BJ (cell line): ENCODE measurements at places on chromosomes 11 and 22. TPM values are rescaled to one million over a fixed set of nuclear protein-coding genes. Genes with fewer than 3 reads are reported as not detected.
A peak's percentile ranks its signal among the peaks of the same experiment; 100 is the strongest.

ZP1 gene
- polyA plus RNA-seq, result 0.36 and 0.67 TPM in 2 replicates

DNA sequence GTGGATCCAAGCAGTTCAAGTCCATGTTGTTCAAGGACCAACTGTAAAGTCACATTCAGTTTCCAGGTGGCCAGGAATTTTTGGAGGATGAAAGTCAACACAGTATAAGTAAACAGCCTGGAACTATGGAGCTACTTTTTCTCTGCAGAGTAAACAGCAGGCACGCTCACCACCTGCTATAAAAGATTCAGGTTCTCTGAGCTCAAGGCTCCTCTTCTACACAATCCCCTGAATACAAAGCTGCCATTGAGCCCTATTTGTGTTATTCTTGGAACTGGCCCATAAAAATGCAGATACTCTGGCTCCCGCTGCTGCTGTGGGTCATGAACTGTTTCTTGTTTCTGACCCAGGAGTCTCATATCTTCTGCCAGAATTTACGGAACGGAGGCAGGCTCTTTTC lies 56.9 kb upstream of the PRR5 start:
- DNase-seq, result no peak

PYGM gene
- polyA plus RNA-seq, result 0.10 TPM in 2 replicates

- DNase-seq, result no peak
Observed at GRCh38 chr11:80443177-80443576, 1002.3 kb upstream of the TENM4 start.

GRCh38 chr11:2780850-2781407 lies 81.1 kb upstream of the KCNQ1OT1 start:
- DNase-seq, result no peak

C22orf31 gene
- not detected in 2 replicates for polyA plus RNA-seq

- no peak for DNase-seq
Observed at GRCh38 chr11:96267496-96268032, 75.4 kb downstream of the MAML2 start.

- DNase-seq, result peak; percentile 74
Observed at GRCh38 chr11:16791191-16791961, 52.9 kb downstream of the C11orf58 start.

- no peak for DNase-seq
Observed at GRCh38 chr11:76382209-76382608, 1.1 kb downstream of the GVQW3 start.

ATL3 gene
- polyA plus RNA-seq, result 36.1 and 64.8 TPM in 2 replicates

HEPHL1 gene
- polyA plus RNA-seq, result not detected in 2 replicates

- DNase-seq, result no peak
Observed at GRCh38 chr11:19915808-19916207, 203.2 kb downstream of the NAV2 start.

DNA sequence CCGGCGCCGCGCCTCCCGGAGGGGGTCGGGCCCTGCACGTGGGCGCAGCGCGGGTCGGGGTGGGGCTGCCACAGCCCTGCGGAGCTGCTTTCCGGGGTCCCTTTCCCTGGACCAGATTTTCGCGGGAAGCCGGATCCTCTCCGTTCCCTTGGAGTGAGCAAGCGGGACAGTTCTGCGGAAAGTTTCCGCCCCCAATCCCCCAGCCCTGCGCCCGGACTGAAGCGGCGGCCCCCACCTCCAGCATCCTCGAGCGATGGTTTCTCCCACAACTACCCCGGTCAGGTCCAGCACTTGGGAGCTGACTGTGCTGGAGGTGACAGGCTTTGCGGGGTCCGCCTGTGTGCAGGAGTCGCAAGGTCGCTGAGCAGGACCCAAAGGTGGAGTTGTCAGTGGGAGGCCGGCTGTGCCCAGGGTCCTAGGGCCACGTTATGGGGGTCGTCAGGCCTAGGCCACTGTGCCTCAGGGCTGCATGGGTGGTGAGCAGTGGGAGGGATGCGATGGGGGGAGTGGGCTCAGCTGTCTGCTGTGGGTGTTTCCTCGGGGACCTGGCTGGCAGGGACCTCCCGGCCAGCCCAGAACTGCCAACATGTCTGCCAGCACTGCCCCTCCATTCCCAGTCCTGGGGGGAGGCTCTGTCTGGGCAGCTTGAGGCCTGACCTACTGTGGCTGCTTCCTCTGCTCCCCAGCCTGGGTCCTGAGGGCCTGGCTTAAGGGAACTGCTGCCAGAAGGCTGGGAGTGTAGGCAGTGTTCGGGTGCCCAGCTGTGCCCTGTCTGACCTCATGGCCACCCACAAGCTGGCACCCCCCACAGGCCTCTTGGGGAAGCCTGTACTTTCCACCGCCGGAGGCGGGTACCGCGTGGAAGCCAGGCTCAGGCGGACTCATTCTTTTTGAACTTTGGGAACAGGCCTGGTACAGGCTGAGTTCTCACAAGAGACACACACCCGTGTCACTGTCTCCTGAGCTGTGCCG lies 726 bp downstream of the ST3GAL4 start:
- no peak for DNase-seq

DNA sequence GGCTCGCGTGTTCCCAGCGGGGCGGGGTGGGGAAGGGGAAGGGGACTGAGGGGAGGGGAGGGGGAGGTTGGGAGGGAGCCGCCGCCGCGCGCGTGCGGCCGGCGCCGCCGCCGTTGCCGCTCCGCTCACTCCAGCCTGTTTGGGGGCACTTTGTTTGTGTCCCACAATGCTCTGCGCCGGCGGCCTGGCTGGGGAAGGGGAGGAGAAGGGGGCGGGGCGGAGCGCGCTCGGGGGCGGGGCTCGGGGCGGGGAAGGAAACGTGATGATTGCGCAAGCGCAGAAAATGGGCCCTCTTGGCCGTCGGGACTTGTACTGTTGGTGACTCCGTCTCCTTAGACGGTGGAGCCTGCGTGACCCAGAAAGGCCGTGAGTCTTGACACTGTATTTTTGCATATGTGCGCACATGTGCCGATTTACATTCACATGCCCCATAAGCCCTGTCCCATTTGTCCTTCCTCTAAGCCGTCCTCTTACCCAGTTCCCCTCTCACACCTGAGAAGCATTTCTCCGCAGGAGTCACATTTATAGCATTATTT lies at the start of gene ZBTB44:
Gene ZBTB44 (minus strand): TSS at position 168 of the 536 bp plus-strand sequence. CDS start 53,044 bp downstream, outside the sequence.
- DNase-seq, result peak; percentile 16

DNA sequence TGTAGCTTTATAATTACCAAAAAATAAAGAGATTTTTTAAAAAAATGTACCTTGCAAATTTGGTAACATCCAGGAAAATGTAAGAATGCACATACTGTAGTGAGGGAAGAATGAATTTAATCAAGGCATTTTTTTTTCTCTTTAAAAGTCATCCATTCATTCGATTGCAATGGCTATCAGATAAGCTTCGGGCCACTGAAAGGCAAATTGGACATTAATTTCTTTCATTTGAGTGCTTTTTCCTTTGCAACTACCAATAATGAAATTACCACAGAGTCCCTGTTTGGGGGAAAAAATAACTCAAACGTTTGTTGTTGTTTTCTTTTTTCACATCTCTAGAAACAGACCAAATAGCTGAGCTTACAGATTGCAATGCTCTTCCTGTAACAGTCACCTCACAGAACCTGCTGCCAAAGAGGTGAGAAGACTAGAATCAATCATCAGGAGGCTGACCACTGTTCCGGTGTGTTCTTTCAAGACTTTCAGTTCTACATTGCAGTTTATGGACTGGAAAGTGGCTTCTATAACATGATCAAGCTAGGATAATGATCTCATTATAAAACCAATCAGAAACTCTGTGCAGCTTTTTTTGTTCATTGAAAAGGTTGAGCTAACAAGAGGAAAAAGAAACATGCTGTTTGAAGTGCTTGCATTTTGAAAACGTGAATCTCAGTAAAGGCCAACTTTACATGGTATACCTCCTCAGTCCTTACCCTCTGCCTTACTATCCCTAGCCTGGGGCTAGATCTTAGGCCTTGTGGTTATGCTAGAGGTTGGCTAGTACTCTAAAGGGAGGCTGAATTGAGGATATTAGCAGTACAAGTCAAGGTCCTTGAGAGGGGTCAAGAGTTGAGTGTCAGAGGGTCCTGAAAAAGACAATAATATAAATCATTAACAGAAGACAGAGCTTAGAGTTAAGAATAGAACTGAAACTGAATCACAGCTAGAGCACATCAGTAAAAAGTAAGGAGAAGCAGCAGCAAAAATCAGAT lies 1276.1 kb downstream of the LRRC4C start:
- no peak for DNase-seq

DNA sequence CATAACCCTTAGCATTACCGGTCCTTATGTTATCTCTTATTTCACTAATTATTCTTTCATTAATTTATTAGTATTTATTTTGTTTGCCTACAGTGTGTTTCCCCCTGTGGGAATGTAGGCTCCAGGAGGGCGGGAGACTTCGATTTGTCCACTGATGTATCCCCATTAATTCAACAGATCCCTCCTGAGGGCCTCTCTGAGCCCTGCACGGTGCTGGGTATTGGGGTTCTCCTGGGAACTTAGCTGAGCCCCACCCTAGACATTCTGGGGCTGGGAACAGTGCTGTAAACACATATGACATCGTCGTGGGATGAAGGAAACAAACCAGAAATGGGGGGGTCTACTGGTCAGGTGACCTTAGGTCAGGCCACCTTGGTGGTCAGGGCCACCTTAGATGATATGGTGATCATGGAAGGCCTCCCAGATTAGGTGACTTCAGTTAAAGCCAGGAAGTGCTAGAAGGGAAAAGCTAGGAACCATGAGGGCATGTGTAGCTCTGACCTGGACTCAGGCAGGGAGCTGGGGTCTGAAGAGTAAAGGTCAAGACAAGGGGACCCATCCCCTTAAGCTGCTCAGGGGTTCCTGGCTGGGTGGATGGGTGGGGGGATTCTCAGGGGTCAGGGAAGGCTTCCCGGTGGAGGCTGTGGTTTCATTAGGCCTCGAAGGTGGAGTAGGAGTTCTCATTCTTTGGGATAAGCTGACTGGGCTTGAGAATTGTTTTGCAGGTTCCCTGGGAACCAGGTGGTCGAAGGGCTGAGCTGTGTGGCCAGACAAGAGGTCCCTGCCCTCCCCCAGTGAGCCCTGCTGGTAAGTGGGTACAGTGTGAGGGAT lies 1.0 kb downstream of the PHETA2 start:
- DNase-seq, result no peak

GRCh38 chr11:2211113-2211971 lies 39.7 kb upstream of the TH start:
- DNase-seq, result no peak

OR5T1 gene
- not detected in 2 replicates for polyA plus RNA-seq

DNA sequence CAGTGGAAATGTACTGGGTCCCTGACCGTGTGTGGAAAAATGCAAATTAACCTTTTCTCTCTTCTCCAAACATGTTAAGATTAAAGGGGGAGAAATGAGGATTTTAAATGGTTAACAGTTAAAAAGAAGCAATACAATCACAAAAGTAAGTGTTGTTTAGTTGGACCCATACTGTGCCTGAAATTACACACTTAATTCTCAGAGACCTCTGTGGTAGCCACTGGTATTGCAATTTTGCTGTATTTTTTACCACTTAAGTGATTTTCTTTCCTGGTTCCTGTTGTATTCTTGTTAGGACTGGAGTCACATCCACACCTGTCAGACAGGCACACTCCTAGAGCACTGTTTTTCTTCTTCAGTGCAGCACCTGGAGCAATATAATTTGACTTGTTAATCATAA lies 179.6 kb upstream of the PDGFD start:
- no peak for DNase-seq

DNA sequence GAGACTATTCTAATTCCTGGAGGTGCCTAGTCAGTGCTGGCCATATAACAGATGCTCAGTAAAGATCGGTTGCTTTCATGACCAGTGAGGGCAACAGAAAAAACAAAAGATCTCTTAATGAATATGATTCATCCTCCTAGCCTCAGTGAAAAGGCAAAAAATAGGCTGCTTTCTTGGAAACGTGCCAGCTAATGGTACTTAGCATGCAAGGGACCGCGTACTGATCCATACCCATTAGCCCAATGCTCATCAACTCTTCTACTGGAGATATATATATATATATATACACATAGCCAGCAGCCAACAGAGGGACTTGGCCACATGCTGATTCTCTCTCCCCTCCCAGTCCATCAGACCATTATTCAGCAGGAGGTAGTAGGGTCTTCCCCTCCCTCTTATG lies 320.4 kb downstream of the KIRREL3 start:
- DNase-seq, result no peak

SMTN gene
- 16.9 and 45.7 TPM in 2 replicates for polyA plus RNA-seq

SMIM35 gene
- polyA plus RNA-seq, result not detected in 2 replicates

DNA sequence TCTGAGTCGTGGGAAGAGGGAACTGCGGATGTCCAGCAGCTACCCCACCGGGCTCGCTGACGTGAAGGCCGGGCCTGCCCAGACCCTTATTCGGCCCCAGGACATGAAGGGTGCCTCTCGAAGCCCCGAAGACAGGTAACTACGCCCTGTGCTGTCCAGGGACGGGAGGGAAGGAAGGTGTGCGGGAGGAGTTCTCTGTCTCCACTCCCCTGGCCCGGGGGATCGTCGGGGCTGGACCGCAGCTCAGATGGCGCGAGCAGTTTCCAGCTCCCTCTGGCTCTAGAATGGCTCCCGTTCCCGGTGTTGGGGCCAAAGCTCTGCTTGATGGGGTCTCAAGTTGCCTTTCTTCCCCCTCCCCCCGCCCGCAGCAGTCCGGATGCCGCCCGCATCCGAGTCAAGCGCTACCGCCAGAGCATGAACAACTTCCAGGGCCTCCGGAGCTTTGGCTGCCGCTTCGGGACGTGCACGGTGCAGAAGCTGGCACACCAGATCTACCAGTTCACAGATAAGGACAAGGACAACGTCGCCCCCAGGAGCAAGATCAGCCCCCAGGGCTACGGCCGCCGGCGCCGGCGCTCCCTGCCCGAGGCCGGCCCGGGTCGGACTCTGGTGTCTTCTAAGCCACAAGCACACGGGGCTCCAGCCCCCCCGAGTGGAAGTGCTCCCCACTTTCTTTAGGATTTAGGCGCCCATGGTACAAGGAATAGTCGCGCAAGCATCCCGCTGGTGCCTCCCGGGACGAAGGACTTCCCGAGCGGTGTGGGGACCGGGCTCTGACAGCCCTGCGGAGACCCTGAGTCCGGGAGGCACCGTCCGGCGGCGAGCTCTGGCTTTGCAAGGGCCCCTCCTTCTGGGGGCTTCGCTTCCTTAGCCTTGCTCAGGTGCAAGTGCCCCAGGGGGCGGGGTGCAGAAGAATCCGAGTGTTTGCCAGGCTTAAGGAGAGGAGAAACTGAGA lies 1.4 kb downstream of the ADM start:
- no peak for DNase-seq

- no peak for DNase-seq
Observed at GRCh38 chr11:113554526-113554925, 79.3 kb upstream of the DRD2 start.

DNA sequence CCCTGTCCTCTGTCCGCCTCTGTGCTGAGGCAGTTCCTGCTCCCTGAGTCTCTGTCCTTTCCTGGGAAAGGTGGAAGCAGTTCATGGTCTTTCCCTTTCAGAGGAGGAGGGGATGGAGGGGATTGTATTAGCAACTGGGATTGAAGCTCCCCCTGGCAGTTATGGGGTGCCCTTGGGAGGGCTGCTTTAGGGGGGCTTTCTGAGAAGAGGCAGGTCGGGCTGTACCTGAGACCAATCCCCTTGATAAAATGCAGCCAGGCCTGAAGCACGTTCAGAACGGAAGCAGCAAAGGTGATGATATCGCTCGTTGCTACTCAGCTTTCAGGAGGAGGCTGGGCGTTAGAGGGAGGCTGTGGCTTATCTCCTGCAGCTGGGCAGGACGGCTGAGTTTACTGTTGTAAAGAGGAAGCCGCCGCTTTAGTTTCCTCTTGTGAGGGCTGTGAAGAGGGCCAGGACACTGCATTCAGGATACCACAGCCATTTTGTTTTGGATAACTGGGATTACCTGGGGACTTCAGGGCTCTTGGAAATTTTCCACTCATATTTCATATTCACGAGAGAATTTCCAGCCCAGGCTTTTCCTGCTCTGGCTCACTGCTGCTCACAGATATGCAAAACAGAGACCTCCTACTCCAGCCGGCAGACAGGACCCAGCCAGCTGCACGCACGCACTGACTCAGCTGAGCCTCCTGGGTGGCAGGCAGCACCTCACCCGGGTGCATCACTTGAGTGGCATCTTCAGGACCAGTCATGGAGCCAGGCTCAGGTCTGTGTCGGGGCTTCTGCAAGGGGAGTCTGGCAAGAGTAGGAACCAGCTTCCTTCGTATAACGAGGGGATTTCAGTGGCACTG lies 798 bp downstream of the AMPD3 start:
- DNase-seq, result peak; percentile 16
